ENCODE measurements at places on chromosomes 11 and 22. TPM values are rescaled to one million over a fixed set of nuclear protein-coding genes. Genes with fewer than 3 reads are reported as not detected.

The EHF gene
- total RNA-seq = 0.41 TPM

The CYTH4 gene
- 2.9 TPM for total RNA-seq

The OR4A47 gene
- total RNA-seq = not detected

DNA sequence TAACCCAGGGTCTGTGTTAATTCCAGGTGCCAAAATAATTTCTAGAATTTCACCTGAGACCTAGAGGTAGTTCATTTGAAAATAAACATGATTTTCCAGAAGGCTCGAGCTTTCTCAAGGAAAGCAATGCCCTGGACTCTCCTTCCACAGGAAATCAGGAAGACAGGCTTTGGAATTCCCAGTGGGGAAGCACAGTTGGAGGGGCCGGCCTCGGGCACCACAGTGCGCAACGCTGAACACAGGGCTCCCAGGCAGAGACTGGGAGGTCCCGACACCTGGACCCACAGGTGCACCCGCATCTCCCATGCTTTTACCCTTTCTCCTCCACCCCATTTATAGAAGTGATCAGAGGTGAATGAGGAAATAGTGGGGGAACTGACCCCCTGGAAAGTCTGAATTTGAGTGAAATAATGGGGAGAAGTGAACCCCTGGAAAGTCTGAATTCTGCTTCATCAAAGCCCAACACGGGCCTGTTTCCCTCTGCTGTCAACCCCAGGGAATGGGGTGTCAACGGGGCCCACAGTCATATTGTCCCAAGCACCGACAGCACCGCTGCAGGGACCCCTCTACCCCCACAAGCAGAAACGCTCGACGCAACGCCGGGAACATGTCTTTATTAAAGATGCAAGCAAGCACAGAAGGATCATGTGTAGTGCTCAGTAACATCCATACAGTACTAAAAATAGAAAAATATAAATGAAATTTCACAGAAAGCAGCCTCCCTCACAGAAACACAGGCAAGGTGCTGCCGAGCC, 12.0 kb upstream of the EFCAB6 start:
- DNase-seq = no peak

DNA sequence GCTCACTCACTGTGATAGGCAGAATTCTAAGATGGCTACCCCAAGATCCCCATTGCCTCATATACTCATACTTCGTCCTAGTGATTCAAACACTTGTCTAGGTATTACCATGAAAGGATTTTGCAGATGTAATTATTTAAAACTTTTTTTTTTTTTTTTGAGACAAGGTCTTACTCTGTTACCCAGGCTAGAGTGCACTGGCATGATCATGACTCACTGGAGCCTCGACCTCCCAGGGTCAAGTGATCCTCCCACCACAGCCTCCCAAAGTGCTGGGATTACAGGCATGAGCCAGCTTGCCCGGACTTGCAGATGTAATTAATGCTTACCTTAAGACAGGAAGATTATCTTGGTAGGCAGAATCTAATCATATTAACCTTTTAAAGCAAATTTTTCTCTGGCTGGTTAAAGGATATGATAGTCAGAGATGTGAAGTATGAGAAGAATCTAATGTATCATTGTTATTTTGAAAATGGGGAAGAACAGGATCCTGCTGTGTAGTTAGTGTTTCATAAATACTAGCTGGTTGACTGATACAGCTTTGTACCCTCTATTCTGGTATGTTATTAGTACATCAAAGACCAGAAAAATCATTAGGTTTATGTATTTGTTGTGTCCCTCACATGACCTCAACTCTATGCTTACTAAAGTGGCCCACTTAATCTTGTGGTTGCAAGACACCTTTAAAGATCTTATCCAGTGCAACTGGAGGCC, 35.5 kb downstream of the C2CD3 start:
- DNase-seq = no peak

GRCh38 chr11:95229199-95229992, 1.6 kb downstream of the SESN3 start:
- DNase-seq = no peak

DNA sequence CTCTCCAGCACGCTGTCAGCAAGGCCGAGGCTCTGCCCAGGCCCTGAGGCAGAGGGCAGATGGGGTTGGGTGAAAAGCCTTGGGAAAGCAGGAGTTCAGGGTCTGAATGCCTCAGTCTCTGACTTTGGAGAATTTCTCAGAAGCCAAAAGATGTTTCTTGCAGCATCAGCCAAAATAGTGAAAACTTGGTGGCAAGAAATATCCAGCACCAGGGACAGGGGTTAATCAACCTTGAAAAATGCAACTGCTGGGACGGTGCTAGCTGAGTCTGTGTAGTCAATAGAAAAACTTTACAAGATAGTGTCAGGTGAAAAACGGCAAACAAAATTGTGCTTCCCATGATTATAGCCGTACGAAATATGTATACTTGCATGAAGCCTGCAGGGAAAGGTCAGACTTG, 1.4 kb upstream of the ABCC8 start:
- no peak for DNase-seq

GRCh38 chr11:112294688-112295340, 34.2 kb upstream of the PLET1 start:
- DNase-seq = no peak

- DNase-seq = peak; percentile 41
Observed at GRCh38 chr22:45101515-45102227, 62.1 kb upstream of the NUP50 start.

DNA sequence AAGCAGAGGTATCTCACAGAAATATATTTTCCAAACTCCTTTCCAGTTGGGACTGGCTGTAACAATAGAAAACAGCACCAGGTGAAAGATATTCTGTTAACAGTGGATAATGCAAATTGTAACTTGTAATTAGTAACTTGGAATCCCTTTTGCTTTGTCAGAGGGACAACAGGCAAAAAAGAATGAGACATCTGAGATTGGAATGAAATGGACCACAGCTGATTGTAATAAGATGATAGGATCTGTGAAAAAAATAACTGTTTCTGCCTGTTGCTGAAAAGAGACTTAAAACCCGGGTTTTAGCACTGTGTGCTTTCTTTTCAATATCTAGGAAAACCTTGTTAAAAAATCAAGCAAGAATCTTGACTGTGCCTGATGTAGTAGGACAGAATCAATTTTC, 655.7 kb downstream of the METTL15 start:
- DNase-seq = no peak

DNA sequence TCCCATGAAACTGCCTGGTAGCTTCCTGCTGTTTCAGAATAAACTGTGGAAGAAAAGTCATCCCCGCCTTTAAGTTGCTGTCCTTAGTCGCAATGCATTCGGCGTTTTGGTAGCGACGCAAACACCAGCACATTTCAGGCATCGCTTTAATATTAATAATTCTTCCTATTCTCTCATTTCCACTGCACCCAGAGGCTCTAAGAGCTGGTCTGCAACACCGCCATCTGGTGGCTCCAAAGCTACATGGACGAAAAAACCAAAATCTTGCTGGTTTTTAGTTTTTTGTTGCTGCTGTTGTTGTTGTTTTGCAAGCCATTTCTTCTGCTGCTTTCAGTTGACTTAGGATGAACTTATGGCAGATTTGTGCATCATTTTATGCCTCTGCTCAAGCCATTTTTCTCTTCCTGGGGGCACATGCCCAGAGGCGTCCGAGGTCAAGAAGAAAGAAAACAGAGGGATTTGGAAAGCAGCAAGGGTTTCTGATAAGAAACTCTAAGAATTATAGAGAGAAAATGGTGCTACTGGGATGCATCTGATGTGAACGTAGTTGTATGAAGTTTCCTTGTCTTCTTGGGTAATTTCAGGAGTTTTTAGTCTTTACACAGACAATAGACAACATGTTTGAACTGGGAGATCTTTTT, 345.4 kb upstream of the KIRREL3 start:
- DNase-seq = peak; percentile 25
